Ascending aorta (tissue), 2 donors: ENCODE measurements at places on chromosomes 1 and 21.

DNA sequence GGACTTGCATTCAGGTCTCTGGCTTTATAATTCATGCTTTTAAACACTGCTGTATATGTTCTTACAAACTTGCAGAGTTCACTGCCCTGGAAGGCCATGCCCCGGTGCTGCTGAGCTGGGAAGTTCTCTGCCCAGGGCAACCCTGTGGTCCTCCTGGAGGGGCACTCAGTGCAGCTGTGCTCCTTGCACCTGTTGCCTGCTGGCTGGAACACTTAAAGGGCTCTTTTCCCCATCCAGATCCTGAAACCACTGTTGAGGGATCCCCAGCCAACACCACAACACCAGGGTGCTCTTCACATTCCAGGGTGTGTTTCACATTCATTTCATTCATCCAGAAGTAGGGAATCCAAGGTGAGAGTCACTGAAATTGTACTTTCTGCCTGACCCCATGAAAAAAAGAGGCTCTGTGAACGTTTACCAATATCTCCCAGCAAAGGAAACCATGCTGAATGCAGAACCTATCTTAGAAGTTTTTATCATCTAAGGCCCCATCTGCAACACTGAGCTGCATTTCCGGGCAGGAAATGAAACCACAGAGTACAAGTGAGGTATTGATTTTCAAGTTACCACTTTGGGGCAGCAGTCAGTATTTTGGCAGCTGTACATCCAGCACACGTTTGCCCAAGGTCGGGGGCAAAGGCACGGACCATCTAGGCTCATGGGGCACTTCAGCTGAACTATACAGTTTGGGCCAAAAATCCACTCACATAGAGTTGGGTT is 16.4 kb upstream of the KIAA0040 start:
- no peak for DNase-seq

DNA sequence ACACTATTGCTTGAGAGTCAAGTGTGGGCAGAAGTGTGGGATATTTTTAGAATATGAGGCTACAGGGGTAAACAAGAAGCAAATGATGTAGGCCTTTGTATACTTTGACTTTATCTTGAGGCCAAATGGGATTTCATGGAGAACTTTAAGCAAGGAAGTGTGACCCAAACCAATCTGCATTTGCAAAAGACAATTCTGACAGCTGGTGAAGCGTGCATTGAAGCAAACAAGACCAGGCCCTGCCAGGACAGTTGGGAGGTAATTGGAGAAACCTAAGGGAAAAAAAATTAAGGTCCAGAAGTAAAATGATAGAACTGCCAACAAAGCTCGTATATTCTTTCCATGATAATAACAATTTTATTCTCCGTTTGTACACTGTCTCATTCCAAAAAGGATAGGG is 168.3 kb downstream of the TM2D1 start:
- DNase-seq, result no peak

DNA sequence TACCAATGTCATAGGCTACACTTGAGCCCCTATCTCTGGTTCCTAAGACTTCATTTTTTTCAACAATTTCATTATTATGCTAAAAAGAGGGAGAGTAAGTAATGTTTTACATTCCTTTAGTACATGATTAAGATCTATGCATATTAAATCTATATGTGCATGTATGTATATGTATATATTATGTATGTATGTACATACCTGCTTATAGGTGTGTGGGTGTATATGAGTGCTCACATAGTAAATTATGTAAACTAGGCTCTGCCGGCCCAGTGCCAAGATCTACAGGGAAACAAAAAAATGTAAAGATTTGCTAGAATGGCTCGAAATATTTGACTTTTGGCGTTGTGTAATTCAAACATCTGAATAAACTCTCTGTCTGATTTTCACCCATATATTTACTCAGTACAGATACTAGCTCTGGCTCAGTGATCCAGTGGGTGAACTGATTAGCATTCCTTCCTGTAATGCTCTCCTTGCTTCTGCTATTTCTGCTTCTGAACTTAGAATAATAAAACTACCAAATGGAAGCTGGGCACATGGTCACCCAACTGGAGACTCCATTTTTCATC is 113.1 kb upstream of the FGGY start:
- no peak for DNase-seq

GRCh38 chr1:28877132-28877781 is 37.1 kb upstream of the EPB41 start:
- DNase-seq, result no peak

- no peak for DNase-seq
These were observed at the start of gene ARHGEF10L for GRCh38 chr1:17539477-17540254. ARHGEF10L (plus strand) TSS chr1:17539698; CDS start chr1:17580596, 40,898 bp downstream.

- DNase-seq, result no peak
These were observed 6.3 kb upstream of the SGIP1 start for GRCh38 chr1:66527686-66528085.

DNA sequence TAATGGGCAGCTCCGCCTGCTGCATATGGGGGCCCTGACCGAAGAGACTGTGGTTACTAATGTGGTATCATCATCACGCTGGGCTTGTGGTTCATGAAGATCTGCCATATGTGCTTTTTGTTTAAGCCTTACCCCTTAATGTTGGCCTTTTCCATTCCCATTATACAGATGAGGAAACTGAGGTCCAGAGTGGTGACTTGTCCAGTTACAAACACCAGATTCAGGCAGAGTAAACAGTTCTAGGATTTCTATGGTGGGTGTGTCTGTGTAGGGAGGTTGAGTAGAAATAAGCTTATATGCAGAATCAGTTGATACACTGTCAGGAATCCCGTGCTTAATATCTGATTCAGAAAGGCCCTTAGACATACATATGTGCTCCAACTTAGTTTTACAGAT is 691 bp downstream of the UTP11 start:
- DNase-seq, result no peak

DNA sequence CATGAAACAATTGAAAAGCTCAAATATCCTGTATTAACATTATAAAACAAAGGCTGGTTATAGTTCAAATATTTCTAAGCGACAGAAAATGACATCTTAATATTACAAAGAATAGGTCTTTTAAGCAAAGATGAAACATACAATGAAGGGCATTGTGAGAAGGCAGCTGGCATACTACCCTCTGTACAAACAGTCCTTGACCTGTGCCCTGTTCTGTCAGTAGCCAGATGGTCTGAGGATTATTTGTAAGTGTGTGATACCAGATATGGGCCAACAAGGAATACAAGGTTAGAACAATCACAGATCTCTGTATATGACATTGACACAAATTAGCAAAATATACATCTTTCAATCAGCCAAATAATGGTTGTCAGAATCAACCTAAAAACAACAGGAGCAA is 1350.4 kb downstream of the AMY1C start:
- DNase-seq, result no peak
